Stimulated activated CD4-positive, alpha-beta T cell treated with anti-CD3 and anti-CD28 coated beads, Interleukin-1b, Interleukin-23, amount 100 ng/mL, for 1 hour (primary cell): ENCODE measurements at places on chromosomes 7 and 10.
A peak's percentile ranks its signal among the peaks of the same experiment; 100 is the strongest.

GRCh38 chr10:118937226-118937625, 92.3 kb upstream of the NANOS1 start:
- DNase-seq, result no peak

DNA sequence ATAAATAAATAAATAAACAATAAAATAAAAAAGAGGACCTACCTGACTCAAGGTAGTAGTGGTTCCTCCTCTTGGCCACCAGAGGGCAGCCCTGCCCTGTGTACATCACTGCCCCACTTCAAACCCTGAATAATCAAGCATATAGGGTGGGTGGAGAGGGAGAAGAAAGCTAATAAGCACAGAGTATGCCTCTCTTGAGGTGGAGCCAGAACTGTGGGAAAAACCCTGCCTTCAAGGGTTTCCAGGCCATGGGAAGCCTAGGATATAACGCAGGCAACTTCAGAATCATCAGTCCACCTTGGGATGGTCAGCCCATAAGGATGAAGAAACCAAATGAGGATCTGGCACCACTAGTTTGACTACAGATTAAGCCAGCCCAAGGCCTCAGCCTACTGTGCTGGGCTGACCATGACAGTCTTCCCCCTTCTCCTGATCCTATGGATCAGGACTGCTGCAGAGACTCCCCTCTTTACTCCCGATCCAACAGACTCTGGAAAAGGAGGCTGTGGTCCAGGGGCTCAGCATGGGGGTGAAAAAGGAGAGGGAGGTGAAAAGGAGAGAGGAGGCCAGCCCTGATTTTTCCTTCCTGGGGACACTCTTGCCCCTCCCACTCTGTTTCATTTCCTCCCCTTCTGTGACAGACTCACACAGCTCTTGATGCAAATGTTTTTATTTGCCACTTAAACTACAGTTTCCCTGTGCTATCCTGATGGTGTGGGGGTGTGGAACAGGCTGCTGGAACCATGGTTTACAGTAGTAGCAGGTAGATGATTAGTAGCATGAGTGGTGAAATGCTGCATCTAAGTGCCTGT, 10.1 kb downstream of the AVPI1 start:
- peak; percentile 6 for DNase-seq

GRCh38 chr7:130921391-130922180, 187.6 kb upstream of the KLF14 start:
- DNase-seq, result no peak

DNA sequence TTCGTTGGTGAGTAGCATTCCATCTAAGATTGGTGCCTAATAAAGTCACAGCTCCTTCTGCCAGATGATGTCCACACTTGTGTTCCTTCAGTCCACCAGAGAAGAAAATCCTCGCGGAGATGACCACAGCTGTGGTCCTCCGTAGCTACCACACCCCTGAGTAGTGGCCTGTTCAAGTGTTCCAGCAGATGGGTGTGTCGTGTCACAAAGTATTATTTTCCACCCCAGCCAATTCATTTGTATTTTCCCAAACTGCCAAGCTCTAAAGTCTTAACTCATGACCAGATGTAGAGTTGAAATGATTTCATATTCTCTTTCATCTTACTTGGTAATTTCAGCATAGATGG, 251.3 kb upstream of the TCF7L2 start:
- no peak for DNase-seq

GRCh38 chr7:101516851-101517250, 112.2 kb downstream of the MYL10 start:
- DNase-seq, result no peak

GRCh38 chr10:75110006-75110632, 1.3 kb upstream of the SAMD8 start:
- no peak for DNase-seq
